Body of pancreas (tissue), 4 donors: ENCODE measurements at places on chromosomes 4 and X. TPM values are rescaled to one million over a fixed set of nuclear protein-coding genes. Genes with fewer than 3 reads are reported as not detected.

GRCh38 chr4:148542922-148543623 lies 100.9 kb upstream of the NR3C2 start:
- H3K36me3 ChIP-seq: no peaks in the 10 kb centered on the region
- no peaks in the 10 kb centered on the region for H3K4me1 ChIP-seq
- no peak for DNase-seq
- no peak overlapping the region for H3K4me3 ChIP-seq
- H3K27me3 ChIP-seq: no peaks in the 10 kb centered on the region

CT45A10 gene
- not detected for total RNA-seq

GRCh38 chr4:147987252-147987651 lies 255.4 kb downstream of the ARHGAP10 start:
- no peaks in the 10 kb centered on the region for H3K36me3 ChIP-seq
- no peaks in the 10 kb centered on the region for H3K4me1 ChIP-seq
- H3K27me3 ChIP-seq: no peaks in the 10 kb centered on the region

SUPT20HL2 gene
- not detected for total RNA-seq

GRCh38 chr4:11724731-11725130 lies 296.0 kb upstream of the HS3ST1 start:
- DNase-seq: no peak
- H3K27me3 ChIP-seq: no peaks in the 10 kb centered on the region
- H3K4me3 ChIP-seq: no peak overlapping the region
- H3K36me3 ChIP-seq: no peaks in the 10 kb centered on the region

DNA sequence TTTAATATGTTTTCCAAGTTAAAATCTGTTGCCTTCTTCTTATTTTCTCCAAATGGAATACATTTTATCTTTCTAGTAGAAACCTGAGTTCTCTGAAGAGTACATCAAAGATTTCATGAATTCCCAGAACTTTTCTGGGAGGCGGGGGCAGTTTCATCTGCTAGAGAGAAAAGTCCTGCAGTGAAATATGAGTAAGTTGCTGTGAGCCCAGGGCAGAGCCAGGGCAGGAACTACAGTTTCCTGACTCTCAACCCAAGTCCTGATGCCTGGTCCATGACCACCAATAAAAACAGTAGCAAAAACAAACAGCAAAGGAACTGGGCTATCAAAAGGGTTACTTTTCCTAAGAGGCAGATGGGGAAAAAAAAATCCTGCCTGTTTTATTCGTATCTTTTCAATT lies 239.4 kb upstream of the CTSO start:
- H3K27ac ChIP-seq: no peak overlapping the region
- no peaks in the 10 kb centered on the region for H3K4me1 ChIP-seq
- DNase-seq: no peak
- H3K27me3 ChIP-seq: no peaks in the 10 kb centered on the region
- H3K4me3 ChIP-seq: no peak overlapping the region

GRCh38 chrX:103404231-103405008 lies 28.1 kb downstream of the BEX3 start:
- no peaks in the 10 kb centered on the region for H3K27me3 ChIP-seq
- H3K4me1 ChIP-seq: no peaks in the 10 kb centered on the region
- H3K36me3 ChIP-seq: no peaks in the 10 kb centered on the region
- peak; percentile 79 for DNase-seq
- no peak overlapping the region for H3K4me3 ChIP-seq

GRCh38 chr4:100834616-100835015 lies 316.8 kb upstream of the EMCN start:
- H3K27me3 ChIP-seq: no peaks in the 10 kb centered on the region
- H3K27ac ChIP-seq: no peak overlapping the region
- no peak overlapping the region for H3K4me3 ChIP-seq

- no peaks in the 10 kb centered on the region for H3K4me1 ChIP-seq
- no peak for DNase-seq
- no peaks in the 10 kb centered on the region for H3K36me3 ChIP-seq
- no peak overlapping the region for H3K4me3 ChIP-seq
- no peak overlapping the region for H3K27ac ChIP-seq
Observed at GRCh38 chr4:100288811-100289529, 98.7 kb upstream of the DDIT4L start.

- DNase-seq: no peak
- H3K4me3 ChIP-seq: no peak overlapping the region
- no peaks in the 10 kb centered on the region for H3K27me3 ChIP-seq
Observed at GRCh38 chr4:123936621-123937043, 540.0 kb downstream of the SPRY1 start.

GRCh38 chr4:175996206-175996605 lies 69.4 kb upstream of the WDR17 start:
- DNase-seq: no peak
- H3K27me3 ChIP-seq: no peaks in the 10 kb centered on the region
- H3K4me1 ChIP-seq: peaks cover 5% of the 10 kb centered on the region
- H3K36me3 ChIP-seq: no peaks in the 10 kb centered on the region
- no peak overlapping the region for H3K4me3 ChIP-seq

ANXA3 gene
- 35.9 TPM for total RNA-seq

STEEP1 gene
- total RNA-seq: 17.4 TPM

DNA sequence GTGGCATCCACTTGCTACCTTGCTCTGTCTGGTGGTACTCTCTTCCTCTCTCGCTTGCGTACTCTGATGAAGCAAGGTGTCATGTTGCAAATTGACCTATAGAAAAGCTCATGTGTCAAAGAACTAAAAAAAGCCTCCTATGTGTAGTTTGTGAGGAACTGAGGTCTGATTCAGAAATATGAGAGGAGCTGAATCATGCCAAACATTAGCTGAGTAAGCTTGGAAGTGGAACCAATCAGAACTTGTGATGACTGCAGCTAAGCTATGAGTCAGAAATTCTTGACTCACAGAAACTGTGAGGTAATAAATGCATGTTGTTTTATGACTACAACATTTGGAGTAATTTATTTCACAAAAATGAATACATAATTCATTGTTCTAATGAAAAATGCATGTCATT lies 2138.8 kb downstream of the PCDH7 start:
- H3K27me3 ChIP-seq: no peaks in the 10 kb centered on the region
- H3K36me3 ChIP-seq: no peaks in the 10 kb centered on the region
- H3K4me3 ChIP-seq: no peak overlapping the region
- no peak for DNase-seq

MMRN1 gene
- 33.5 TPM for total RNA-seq

GRCh38 chr4:175906384-175906783 lies 94.3 kb upstream of the GPM6A start:
- no peak for DNase-seq
- no peaks in the 10 kb centered on the region for H3K27me3 ChIP-seq
- H3K4me3 ChIP-seq: no peak overlapping the region

DNA sequence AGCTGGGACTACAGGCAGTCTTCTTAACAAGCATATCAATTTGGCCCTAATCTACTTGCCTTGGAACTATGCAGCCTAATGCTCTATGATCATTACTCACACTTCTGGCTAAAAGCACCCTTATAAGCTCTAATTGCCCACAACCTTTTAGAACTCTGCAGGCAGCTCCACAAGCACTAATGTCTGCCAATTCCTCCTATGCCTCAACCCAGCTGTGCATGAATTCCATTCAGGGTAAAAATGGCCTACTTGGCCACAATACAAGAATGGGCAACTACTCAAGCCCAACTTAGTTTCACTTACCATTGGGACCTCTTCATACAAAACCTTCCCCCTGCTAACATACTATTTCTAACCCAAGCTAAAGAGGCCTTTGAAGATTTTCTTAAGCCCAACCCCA lies 51.7 kb downstream of the ZNF718 start:
- no peaks in the 10 kb centered on the region for H3K4me1 ChIP-seq
- DNase-seq: no peak
- no peaks in the 10 kb centered on the region for H3K27me3 ChIP-seq
- no peaks in the 10 kb centered on the region for H3K36me3 ChIP-seq
- H3K4me3 ChIP-seq: no peak overlapping the region
- H3K27ac ChIP-seq: no peak overlapping the region

DNA sequence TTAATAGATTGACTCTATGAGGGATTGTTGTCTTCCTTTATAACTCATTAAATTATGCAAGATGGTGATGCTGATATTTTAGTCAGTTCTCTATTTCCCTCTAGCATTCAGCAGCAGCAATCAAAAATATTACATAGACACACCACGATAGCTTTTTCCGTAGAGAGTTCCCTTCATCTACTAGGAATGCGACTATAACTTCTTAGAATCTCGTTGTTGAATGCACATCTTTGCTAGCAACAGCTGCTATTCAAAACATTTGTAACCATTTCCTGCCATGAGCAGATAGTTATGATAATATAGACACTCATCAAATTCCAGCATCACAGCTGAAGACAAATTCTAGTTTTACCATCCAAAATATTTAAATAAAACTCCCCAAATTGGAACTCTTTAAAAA lies 147.4 kb upstream of the FGF13 start:
- no peaks in the 10 kb centered on the region for H3K27me3 ChIP-seq
- H3K36me3 ChIP-seq: no peaks in the 10 kb centered on the region
- no peaks in the 10 kb centered on the region for H3K4me1 ChIP-seq
- no peak overlapping the region for H3K27ac ChIP-seq
- no peak for DNase-seq

DNA sequence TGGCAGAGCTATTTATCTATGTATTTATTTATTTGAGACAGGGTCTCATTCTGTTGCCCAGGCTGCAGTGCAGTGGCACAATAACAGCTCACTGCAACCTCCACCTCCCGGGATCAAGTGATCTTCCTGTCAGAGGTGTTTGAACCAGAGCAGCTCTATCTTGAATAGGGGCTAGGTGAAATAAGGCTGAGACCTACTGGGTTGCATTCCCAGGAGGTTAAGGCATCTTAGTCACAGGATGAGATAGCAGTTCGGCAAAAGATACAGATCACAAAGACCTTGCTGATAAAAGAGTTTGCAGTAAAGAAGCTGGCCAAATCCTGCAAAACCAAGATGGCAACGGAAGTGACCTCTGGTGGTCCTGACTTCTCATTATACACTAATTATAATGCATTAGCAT lies 501.9 kb downstream of the AFF2 start:
- H3K36me3 ChIP-seq: no peaks in the 10 kb centered on the region
- no peak overlapping the region for H3K27ac ChIP-seq
- DNase-seq: no peak
- no peak overlapping the region for H3K4me3 ChIP-seq
- no peaks in the 10 kb centered on the region for H3K4me1 ChIP-seq
- H3K27me3 ChIP-seq: no peaks in the 10 kb centered on the region
